Mesothelial cell of epicardium (in vitro differentiated cells): ENCODE measurements at places on chromosomes 7 and 10.
A peak's percentile ranks its signal among the peaks of the same experiment; 100 is the strongest.

DNA sequence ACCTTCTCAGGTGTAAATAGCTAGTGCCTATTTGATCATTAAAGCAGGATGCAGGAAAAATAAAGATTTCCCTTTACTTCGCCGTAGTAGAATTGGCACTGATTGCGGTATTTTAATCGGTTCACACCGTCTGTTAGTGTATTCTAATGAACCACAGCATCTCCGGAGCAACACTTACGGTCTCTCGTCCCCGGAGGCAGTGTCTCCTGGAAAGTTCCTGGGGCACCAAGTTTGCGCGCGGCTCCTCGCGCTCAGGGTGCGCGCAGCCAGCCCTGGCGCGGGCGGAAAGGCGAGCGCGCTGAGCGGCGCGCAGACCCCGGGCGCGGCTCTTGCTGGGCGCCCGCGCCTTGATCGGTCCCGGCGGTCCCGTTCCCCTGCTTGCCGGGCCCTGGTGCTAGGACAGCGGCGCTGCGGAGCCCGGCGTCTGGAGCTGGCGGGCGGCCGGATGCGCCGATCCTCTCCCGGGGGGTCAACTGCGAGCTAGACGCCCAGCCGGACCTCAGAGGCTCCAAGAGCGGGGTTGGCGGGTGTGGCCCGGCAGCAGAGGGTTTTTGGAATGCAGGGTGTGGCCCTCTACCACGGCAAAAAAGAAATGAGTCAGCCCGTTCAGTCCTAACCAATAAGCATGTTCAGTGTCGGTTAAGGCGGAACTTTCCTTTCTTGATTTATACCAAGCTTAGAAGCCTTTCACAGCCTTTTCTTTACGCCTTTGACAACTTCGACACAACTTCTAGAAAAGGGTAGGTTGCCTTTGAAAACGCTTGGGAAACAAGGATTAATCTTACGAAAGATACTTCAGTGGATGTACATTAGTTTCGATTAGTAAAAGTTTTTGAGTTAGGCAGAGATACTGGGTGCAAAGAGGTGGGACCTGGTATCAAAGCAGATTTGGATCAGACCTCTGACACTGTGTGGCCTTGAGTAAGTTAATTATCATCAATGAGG is 166.8 kb upstream of the ASAH2 start:
- peak; percentile 54 for DNase-seq

- no peak for DNase-seq
These were observed 24.2 kb upstream of the RASSF4 start for GRCh38 chr10:44935201-44935965.

DNA sequence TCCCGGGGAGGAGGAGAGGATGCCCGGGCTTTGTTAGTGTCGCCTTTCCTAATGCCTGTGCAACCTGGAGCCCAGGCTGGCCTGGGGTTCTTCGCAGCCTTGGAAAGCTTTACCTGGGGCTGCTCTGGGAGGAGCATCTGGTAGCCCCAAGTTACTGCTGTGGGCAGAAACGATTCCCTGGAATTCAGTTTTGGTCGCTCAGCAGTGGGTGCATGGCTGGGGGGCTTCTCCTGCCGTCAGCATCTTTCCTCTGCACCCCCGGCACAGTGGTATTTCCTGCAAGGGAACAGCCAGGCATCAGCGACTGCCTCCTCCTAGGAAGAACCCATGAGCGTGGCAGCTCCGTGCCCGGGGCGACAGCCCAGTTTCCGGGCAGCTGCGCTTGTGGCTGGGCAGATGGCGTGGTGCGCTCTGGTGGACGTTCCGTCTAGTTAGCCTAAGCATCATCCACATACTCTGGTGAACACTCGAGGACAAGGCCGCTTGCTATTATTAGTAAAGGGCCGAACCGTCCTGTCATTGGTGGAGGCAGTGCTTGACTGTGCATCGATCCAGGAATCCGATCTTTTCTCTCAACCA is 107.0 kb upstream of the BTBD16 start:
- DNase-seq: no peak

DNA sequence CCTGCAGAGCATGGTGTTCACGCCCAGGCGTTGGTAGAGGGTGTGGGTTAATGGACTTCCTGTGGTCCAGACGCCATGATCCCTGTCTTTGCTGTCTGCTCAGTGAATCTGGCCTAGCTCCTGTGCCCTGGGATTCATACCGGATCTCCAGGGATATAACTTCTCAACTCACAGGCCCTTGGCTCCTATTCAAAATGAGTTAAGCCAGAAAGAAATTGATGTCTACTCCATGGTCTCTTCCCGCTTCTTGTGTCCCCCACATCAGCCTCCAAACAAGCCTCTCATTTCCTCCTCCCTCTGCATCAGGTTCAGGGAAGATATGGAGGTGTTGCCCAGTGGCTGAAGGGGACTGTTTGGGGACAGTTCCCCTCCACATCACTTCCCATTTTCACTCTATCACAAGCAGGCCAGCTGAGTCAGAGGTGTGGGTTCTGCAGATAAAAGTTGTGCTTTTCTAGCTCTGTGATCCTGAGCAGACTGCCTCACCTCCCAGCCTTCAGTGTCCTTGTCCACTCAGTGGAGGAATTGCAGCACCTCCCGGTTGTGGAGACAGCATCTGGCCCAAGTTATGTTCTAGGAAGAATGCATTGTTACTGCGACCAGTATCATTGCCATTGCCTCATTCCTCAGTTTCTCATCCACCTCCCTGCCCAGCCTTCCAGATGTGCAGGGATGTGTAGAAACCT is 22.5 kb downstream of the AKR1E2 start:
- DNase-seq: no peak

DNA sequence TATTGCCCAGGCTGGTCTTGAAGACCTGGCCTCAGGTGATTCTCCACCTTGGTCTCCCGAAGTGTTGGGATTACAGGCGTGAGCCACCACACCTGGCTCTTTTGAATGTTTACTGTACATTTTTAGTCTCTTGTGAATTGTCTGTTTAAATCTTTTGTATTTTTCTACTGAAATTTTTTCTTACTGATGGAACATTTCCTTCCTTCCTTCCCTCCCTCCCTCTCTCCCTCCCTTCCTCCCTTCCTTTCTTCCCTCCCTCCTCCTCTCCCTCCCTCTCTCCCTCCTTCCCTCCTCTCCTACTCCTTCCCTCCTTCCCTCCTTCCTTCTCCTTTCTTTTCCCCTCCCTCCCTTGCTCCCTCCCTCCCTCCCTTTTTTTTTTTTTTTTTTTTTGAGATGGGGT is 58.0 kb downstream of the DAGLB start:
- DNase-seq: no peak

- no peak for DNase-seq
These were observed 9.9 kb upstream of the GNAT3 start for GRCh38 chr7:80521809-80522208.

GRCh38 chr10:18351421-18351820 is 211.2 kb downstream of the CACNB2 start:
- DNase-seq: no peak

DNA sequence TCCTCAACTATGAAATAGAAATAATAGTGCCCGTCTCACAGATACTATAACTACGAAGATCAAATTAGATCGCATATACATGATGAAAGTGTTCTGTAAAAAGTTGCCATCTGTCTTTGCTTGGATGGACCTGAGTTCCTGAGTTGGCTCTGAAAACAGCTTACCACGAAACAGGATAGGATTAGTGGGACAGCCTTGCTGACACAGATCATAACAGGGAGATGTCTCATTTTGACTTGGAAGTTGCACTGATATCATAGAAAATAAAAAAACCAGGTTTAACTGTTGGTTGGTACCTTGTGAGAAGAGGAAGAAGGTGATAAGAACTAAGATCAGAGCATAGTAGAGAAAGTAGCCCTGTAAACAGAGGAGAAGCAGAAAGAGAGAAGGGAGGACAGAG is 79.3 kb upstream of the AGBL3 start:
- no peak for DNase-seq

DNA sequence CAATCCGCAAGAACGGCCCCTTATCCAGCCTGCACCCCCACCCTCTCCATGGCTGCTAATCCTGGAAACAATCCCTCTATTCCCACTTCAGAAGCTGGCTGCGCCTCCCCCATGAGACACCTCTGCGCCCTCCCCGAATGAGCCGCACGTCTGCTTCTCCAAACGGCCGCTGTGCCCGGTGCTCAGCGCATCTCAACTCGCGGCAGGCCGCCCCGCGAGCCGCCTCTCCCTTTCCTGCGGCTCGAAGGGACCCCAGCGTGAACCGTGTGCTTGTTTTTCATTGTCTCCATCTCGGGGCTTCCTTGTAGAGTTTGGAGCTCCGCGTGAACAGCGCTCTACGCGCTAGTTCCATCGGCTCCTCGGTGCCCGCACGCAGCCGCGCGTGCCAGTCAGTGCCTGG is 20.8 kb upstream of the FXYD4 start:
- no peak for DNase-seq

GRCh38 chr10:111999205-111999914 is 184.2 kb downstream of the GPAM start:
- no peak for DNase-seq

DNA sequence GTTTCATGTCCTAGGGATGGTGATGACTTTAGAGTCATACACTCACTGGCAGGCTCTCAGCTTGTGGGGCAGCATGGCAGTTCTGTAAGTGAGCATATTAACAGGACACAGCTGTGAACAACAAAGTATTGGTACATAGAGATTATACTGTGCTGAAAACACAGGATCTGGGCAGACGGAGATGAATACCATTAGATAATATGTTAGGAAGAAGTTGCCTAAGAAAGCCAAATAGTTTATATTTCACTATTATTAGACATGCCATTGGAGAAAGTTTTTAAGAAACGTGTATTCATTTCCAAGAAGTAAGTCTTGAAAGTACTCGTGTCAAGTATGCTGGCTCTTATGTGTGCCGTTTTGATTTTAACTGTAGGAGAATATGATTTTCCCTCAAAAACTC is 274.5 kb downstream of the INHBA start:
- no peak for DNase-seq

- DNase-seq: no peak
These were observed 262.0 kb downstream of the ADRA2A start for GRCh38 chr10:111338805-111339204.

DNA sequence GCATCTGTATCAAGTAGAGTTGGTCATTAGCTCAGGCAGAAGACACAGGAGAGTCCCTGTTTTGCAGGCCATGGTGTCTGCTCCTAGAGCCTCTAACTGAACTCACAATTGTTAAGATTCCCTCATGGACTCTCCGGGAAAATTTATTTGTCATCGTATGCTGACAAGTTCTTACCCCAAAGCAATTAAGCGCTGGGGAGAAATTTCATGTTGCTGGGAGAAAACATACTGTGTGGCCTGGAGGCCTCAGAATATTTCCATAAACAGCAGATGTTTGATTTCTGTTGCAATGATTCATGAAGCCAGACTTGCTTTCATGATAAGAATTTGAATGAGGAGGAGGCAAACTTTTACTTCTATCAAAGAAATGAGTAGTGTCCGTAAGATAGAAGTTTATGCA is 583.2 kb downstream of the GATA3 start:
- no peak for DNase-seq
